ENCODE measurements at places on chromosomes 6 and 20. TPM values are rescaled to one million over a fixed set of nuclear protein-coding genes. Genes with fewer than 3 reads are reported as not detected.

- H3K4me3 ChIP-seq = no peak overlapping the region
- DNase-seq = no peak
- H3K27ac ChIP-seq = no peak overlapping the region
- no peaks in the 10 kb centered on the region for H3K27me3 ChIP-seq
- H3K36me3 ChIP-seq = no peaks in the 10 kb centered on the region
- H3K4me1 ChIP-seq = no peaks in the 10 kb centered on the region
These were observed 461.6 kb downstream of the ADGRB3 start for GRCh38 chr6:69096681-69097080.

GRCh38 chr20:37319151-37319671 lies 26.7 kb upstream of the SRC start:
- no peak overlapping the region for H3K4me3 ChIP-seq
- no peak for DNase-seq
- no peaks in the 10 kb centered on the region for H3K4me1 ChIP-seq
- H3K36me3 ChIP-seq = no peaks in the 10 kb centered on the region
- no peak overlapping the region for H3K27ac ChIP-seq

GRCh38 chr20:40293740-40294139 lies 395.3 kb downstream of the MAFB start:
- H3K27ac ChIP-seq = no peak overlapping the region
- no peak overlapping the region for H3K4me3 ChIP-seq
- H3K4me1 ChIP-seq = no peaks in the 10 kb centered on the region
- no peak for DNase-seq
- H3K27me3 ChIP-seq = no peaks in the 10 kb centered on the region
- no peaks in the 10 kb centered on the region for H3K36me3 ChIP-seq

DNA sequence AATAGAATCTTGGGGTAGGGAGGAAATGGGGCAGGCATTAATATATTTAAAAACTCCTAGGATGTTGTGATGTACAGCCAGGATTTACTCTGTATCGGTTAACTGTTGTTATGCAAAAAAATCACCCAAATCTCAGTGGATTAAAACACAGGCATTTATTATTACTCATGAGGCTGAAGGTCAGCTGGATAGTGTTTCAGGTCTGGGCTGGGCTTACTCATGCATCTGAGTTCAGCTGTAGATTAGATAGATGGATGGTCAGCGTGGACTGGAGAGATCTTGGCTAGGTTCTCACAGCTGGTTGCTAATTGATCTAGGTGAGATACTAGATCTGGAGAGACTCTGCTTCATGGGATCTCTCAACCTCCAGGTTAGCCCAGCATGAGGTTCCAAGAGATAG lies 131.4 kb downstream of the BTBD3 start:
- H3K27ac ChIP-seq = no peak overlapping the region
- DNase-seq = no peak

- H3K36me3 ChIP-seq = no peaks in the 10 kb centered on the region
- DNase-seq = no peak
- no peak overlapping the region for H3K4me3 ChIP-seq
- H3K4me1 ChIP-seq = no peaks in the 10 kb centered on the region
- no peak overlapping the region for H3K27ac ChIP-seq
These were observed 72.9 kb upstream of the SLC22A23 start for GRCh38 chr6:3529721-3530120.

DNA sequence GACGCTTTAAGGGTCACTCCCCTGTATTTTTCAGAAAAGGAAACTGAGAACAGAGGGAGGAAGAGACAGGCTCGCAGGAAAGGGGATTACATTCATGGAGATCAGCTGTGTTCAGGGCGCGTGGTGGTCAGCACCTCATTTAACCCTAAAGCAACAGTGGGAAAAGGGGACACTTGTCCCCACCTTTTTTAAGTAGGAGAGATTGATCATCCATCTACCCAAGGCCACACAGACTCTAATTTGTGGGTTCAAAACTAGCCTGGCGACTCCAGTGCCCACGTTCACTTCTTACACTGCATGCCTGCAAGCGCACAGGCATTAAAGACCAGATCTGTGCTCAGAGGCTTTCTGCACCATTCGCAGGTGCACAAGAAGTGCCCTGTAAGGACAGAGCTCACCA lies 167.9 kb upstream of the SNX9 start:
- no peaks in the 10 kb centered on the region for H3K4me1 ChIP-seq
- H3K27me3 ChIP-seq = no peaks in the 10 kb centered on the region
- H3K27ac ChIP-seq = no peak overlapping the region
- H3K36me3 ChIP-seq = no peaks in the 10 kb centered on the region
- no peak overlapping the region for H3K4me3 ChIP-seq
- no peak for DNase-seq

GRCh38 chr20:48777005-48777404 lies 50.8 kb downstream of the PREX1 start:
- no peak overlapping the region for H3K27ac ChIP-seq
- H3K27me3 ChIP-seq = no peaks in the 10 kb centered on the region
- no peaks in the 10 kb centered on the region for H3K36me3 ChIP-seq
- DNase-seq = no peak
- H3K4me1 ChIP-seq = no peaks in the 10 kb centered on the region
- no peak overlapping the region for H3K4me3 ChIP-seq

DNA sequence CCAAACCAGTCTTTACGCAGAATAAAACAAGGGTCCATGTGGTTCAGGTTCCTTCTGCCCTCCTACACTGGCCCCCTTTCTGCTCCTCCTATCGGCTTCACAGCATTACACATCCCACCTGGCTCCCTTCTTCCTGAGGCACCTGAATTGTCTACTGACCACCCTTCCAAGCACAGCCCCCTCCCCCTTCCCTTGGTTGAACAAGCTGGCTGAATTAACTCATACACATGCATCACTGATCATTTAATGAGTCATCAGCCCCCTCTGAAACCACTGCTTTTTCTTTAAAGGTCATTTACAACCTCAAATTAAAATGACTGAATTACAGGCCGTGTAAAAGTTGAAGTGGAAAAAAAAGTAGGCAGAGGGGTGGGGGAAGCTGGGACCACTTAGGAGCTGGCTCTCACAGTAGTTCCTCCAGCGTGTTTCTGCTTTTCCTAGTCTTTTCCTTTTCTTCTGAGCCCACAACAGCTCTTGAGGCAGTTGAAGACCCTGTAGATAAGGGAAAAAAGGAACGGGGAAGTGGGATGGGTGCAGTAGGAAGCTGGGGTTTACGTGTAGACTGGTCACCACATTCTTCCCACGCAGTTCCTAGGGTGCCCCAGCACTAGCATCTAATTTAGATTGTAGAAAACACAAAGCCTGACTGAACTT lies 67.6 kb downstream of the FYN start:
- H3K4me3 ChIP-seq = no peak overlapping the region
- no peak overlapping the region for H3K27ac ChIP-seq
- DNase-seq = no peak
- H3K27me3 ChIP-seq = no peaks in the 10 kb centered on the region
- H3K36me3 ChIP-seq = no peaks in the 10 kb centered on the region

DNA sequence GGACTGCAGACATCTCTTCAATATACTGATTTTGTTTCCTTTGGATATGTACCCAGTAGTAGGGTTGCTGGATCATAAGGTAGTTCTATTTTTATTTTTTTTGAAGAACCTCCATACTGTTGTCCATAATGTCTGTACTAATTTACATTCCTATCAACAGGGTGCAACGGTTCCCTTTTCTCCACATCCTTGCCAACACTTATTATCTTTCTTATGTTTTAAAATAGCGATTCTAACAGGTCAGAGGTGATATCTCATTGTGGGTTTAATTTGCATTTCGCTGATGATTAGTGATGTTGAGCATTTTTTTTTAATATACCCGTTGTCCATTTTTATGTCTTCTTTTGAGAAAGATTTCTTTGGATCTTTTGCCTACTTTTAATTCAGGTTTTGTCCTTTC lies 2.0 kb upstream of the TP53RK start:
- H3K27ac ChIP-seq = no peak overlapping the region
- no peak overlapping the region for H3K4me3 ChIP-seq
- H3K4me1 ChIP-seq = no peaks in the 10 kb centered on the region
- no peaks in the 10 kb centered on the region for H3K27me3 ChIP-seq
- DNase-seq = no peak
- no peaks in the 10 kb centered on the region for H3K36me3 ChIP-seq

DNA sequence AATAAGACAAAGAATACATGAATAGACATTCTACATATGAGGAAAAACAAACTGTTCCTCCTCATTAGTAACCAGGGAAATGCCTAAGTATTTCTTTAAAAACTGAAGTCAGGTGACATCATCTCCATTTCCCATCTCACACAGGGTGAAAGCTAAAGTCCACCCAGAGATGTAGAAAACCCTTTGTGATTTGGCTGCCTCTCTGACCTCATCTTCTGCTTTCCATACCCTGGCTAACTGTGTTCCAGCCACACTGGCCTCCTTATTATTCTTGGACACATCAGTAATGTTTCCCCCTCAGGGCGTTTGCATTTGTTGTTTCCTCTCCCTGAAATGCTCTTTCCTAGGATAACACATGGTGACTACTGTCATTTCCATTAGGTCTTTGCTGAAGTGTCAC lies 40.4 kb downstream of the ESF1 start:
- DNase-seq = no peak
- no peaks in the 10 kb centered on the region for H3K36me3 ChIP-seq
- H3K27me3 ChIP-seq = no peaks in the 10 kb centered on the region
- H3K27ac ChIP-seq = no peak overlapping the region
- H3K4me3 ChIP-seq = no peak overlapping the region
- no peaks in the 10 kb centered on the region for H3K4me1 ChIP-seq

GRCh38 chr6:37575221-37575620 lies 75.5 kb upstream of the CCDC167 start:
- DNase-seq = no peak
- H3K27ac ChIP-seq = no peak overlapping the region
- H3K27me3 ChIP-seq = no peaks in the 10 kb centered on the region
- no peaks in the 10 kb centered on the region for H3K4me1 ChIP-seq

GRCh38 chr6:137678451-137678850 lies 184.3 kb upstream of the OLIG3 start:
- no peaks in the 10 kb centered on the region for H3K36me3 ChIP-seq
- no peaks in the 10 kb centered on the region for H3K27me3 ChIP-seq
- H3K4me3 ChIP-seq = no peak overlapping the region
- DNase-seq = no peak

DNA sequence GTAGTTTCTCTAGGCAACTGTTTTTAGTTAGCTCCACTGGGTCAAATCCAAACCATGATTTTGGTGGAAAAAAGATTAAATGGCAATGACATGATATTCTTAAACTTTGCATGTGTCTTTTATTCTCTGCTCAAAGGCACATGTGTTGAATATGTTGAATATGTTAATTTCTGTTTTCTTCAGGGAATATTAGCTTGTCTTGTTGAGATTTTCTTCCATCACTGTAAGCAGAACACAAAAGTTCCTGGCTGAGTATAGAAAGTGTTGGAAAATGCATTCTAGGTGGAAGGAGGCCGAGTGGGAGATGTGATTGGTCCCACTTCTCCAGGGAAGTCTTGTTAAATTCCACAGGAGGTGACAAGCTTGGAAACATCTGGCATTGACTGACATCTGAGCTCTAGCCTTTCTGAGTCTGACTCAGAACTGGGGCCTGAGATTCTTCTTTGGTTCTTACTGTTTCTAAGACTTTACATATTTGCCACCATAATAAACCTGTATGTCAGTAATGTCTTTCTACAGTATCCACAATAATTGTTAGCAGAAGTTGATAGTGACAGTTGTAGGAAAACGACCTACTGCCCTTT lies 81.1 kb downstream of the LAMA4 start:
- no peaks in the 10 kb centered on the region for H3K4me1 ChIP-seq
- H3K27me3 ChIP-seq = no peaks in the 10 kb centered on the region
- no peak overlapping the region for H3K27ac ChIP-seq
- H3K4me3 ChIP-seq = no peak overlapping the region
- DNase-seq = no peak

DNA sequence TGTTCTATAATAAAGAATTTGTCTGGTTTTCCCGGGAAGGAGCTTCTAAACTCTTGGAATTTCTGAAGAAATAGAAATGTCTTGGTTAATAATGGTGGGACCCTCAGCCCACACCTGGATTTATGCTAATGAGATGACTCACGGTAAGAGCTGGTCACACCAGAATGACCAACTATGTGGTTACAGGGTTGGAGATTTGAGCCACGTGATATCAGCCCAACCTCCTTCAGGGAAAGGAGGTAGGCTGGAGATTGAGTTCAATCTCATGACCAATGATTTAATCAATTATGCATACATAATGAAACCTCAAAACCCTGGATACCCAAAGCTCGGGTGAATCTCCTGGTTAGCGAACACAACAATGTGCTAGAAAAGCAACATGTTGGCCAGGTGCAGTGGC lies 22.1 kb upstream of the CDKN1A start:
- H3K4me3 ChIP-seq = no peak overlapping the region
- H3K4me1 ChIP-seq = no peaks in the 10 kb centered on the region
- H3K36me3 ChIP-seq = no peaks in the 10 kb centered on the region
- H3K27ac ChIP-seq = no peak overlapping the region

DNA sequence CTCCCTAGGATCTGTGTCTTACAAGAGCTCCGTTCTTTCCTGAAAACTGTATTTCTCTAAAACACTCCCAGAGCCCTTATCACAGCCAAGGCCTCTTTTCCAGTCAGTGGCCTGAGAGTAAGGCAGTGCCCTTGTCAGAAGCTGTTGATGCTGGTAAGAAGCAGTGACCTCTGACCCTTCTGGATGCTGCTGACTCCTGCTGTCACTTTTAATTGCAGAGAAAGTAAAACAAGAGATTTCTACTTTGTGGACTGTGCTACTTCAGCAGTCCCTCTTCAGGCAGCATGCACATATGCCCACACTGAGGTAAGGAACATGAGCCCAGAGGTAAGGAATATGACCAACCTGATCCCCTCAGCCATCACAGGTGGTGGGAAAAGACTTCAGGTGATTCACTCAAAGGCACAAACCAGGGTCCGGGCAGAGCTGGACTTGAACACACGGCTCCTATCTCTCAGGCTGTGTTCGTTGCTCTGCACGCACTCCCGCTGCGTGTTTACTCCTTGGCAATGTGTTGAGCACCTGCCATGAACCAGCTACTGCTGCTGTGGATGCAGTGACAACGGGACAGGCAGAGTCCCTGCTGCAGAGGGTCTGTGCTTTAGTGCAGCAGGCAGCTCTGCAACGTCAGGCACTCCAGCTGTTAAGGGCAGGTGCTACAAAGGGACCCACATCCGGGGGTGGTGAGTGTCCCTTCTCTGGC lies 201.9 kb upstream of the CST7 start:
- no peaks in the 10 kb centered on the region for H3K36me3 ChIP-seq
- no peak overlapping the region for H3K27ac ChIP-seq
- no peaks in the 10 kb centered on the region for H3K4me1 ChIP-seq
- DNase-seq = peak; percentile 16

DNA sequence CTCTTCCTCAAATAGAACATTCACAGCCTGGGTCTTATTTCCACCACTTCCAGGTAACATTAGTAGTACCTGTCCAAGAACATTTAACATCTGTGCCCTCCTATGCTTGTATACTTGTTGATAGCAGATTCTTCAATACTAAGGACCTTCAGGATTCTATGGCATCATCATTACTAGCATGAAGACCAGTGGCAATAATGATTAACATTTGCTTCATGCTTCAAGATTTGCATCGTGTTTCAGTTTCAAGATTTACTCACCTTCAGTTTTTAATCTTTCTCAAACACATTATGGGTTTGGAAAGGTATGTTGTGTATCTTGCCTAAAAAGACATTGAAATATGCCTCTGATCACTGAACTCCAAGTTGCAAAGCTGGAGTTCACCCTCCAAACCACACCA lies 412.8 kb upstream of the NRSN1 start:
- H3K4me1 ChIP-seq = no peaks in the 10 kb centered on the region
- H3K36me3 ChIP-seq = no peaks in the 10 kb centered on the region
- no peaks in the 10 kb centered on the region for H3K27me3 ChIP-seq

Gene BPI
- 0.26 TPM for total RNA-seq

Gene ZKSCAN3
- 3.0 TPM for total RNA-seq

Gene OPRM1
- not detected for total RNA-seq

Gene TRAPPC3L
- total RNA-seq = not detected

Gene SPDEF
- total RNA-seq = not detected

Gene MPC1
- total RNA-seq = 102 TPM

Gene IL17F
- total RNA-seq = not detected
